ENCODE measurements at places on chromosomes 6 and 20.

DNA sequence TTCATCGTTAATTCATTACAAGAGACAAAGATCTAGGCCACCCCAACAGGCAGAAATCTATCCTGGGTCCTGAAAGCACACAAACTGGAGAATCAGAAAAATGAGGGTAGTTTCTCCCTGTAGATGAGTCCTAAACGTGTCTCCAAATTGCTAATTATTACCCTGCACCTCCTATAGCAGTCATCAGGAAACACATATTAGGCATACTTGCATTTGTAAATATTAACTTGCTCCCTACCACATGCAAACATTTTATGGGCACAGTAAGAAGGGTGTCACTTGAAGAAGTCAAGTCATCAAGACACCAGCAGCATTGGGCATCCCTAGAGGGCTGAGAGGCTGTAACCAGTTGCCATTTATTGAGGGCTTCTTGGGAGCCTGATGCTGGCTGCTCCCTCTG is 17.9 kb upstream of the SIRPB1 start:
- DNase-seq, result no peak

- DNase-seq, result no peak
Measured at GRCh38 chr20:58584881-58585752, 66.0 kb upstream of the STX16 start.

GRCh38 chr20:11387189-11387754 is 530.4 kb upstream of the BTBD3 start:
- no peak for DNase-seq

GRCh38 chr20:1020614-1021013 is 18.5 kb upstream of the RSPO4 start:
- no peak for DNase-seq
